Putamen (tissue), 1 donor: ENCODE measurements at places on chromosomes 3 and 15.

DNA sequence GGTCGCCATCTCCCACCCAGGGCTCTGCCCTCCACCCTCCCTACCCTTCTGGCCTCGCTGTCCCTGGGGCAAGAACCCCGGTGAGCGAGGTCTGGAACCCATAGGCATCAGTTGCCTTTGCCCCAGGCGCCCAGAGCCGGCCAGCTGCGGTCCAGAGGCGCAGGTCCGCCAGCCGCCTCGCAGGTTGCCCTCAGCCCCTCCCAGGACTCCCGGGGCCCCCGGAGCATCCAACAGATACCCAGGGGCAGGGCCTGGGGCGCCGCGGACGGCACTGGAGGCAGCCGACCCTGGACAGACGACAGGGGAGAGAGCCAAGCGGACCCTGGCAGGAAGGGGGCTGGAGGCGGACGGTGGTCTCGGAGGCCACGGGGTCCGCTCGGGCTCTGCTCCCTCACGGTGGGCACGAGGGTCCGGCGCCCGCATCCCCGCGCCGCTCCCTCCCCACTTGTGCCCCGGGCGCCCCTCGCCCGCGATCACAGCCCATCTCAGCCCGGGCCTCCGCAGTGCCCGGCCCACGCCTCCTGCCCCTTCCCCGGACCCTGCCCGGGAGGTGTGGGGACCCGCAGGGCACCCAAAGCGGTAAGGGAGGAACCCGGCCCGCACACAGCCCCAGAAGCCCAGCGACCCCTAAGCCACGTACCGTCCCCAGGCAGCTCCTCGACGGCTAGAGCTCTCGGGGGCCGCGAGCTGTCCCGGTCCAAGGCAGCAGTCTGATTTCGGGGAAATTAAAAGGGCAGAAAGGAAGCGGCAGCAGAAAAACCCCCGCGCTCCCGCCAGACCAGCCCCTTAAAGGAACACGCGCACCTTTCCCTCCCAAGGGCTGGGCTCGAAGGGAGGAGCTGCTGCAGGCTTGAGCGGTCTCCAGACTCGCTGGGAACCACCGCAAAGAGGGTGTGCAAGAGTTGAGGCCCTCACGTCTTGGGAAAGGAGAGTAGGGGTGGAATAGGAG lies at the start of gene HAPLN3:
Gene HAPLN3 (minus strand): TSS at position 726 of the 949 bp plus-strand sequence. CDS start 8,246 bp downstream, outside the sequence.
- DNase-seq = no peak

DNA sequence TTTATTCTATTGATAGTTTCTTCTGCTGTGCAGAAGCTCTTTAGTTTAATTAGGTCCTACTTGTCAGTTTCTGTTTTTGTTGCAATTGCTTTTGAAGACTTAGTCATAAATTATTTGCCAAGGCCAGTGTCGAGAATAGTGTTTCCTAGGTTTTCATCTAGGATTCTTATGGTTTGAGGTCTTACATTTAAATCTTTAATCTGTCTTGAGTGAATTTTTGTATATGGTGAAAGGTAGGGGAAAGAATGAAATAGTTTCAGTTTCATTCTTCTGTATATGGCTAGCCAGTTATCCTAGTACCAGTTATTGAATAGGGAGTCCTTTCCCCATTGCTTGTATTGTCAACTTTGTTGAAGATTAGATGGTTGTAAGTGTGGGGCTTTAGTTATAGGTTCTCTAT lies 10.6 kb upstream of the GCSAM start:
- DNase-seq = no peak

DNA sequence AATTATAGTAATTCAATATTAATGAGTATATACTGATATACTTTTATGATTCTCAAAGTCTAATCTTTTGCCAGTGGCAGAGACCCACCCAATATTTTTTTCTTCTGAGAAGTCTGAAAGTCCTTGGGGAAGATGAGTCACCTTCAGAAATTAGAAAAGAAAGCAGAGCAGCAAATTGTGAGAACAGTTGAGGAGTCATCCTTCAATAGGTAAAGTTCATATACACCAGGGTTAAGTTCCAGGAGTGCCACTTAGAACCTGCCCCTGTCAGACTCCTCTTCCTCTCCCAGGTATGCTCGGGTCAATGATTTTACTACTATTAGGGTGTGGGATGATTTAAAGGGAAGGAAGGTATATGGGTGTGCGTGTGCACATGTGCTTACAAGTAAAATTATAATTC lies 7.1 kb downstream of the CLRN1 start:
- DNase-seq = no peak

- DNase-seq = no peak
Observed at GRCh38 chr3:195443391-195443989, 670 bp upstream of the ACAP2 start.

- DNase-seq = no peak
Observed at GRCh38 chr3:11438646-11439045, 166.4 kb downstream of the ATG7 start.

DNA sequence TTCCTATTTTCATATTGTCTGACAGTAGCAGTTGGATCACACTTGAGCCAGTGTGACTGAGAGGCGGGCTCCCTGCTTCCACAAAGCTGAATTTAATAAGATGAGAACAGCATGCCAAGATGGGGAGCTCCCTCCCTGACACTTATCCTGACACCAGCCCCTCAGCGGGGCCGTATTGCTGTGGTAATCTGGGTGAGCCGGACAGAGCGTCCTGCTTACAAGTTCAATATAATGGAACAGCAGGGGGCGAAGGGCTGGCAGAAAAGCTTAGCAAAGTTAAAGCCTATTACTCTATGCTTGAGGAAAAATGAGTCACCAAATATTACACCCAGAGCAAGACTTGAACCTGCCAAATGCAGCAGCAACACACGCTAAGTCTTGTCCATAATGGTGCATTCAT lies 163.8 kb upstream of the CMC1 start:
- no peak for DNase-seq

DNA sequence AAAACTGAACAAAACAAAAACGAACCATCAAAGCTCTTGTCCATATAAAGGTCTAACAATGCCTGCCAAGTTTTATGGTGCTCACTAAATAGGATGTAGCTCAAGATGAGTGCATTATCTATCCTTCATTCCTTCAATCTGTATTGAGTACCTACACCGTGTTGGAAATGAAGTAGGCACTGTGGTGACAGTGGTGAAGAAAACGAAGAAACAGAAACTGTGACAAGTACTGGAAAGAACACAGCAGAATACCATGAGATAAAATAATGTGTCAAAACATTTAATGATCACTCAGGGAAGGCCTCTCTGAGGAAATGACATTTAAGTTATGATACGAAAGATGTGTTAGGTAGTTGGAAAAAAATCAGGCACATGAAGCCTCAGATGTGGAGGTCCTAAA lies 36.2 kb downstream of the CBLB start:
- DNase-seq = no peak

DNA sequence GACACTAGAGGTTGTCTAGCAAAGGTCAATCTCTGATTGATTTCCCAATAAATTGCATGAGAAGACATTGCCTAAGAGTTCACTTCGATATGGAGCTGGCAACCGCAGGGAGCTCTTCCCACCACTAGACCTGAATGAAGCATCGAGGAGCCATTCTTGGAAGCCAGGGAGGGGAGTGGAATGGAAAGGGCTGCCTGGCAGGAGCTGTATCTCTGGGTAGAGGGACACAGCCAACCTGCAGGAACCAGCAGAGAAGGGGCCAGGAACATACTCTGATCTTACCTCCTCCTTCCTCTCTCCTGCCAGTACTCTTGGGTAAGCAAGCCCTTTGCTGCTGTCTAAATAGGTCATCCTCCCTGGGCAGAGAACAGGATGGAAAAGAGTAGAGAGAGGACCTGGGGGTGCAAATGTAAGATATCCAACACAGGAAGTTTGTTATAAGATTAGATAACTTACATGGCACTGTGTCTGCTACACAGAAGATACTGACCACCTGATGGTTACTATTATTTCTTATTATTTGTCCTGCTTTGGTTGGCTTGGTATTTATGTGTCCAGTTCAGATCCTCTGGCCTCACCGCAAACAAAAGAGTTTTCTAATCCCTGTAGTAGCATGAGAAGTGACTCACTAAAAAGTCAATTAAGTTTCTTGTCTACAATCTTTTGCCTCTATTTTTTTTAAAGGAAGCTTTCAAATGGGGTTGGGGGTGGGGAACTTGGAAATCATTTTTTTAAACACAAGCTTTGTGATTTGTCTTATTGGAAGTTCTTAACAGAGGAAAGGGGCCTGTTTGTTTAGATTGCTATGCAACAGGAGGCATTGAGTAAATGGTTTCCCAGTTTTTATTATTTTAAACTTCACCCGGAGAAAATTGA lies 156.7 kb upstream of the TSC22D2 start:
- no peak for DNase-seq

GRCh38 chr3:38746641-38747040 lies 69.4 kb downstream of the SCN10A start:
- DNase-seq = no peak

GRCh38 chr3:178712247-178712646 lies 176.0 kb downstream of the KCNMB2 start:
- DNase-seq = no peak

GRCh38 chr3:21682206-21682605 lies 68.8 kb downstream of the ZNF385D start:
- no peak for DNase-seq

GRCh38 chr15:40693904-40694687 lies 878 bp upstream of the RAD51 start:
- DNase-seq = no peak

DNA sequence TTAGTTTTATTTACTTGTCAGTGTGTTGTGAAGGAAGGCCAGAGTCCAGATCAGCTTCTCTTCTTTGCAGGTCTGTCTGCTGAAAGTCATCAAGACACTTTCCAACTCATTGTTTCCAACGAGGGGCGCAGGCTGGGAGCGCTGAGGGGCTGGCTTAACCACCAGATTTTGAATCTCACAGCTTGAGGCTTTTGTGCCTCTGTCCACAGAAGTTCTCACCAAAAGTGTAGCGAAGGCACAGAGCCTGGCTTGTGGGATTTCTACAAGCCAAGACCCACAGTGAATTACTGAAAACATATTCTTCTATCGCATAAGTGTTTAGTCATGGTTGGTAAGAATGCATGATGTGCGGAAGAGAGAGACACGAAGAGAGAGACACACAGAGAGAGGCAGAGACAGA lies 35.2 kb downstream of the BHLHE40 start:
- no peak for DNase-seq

DNA sequence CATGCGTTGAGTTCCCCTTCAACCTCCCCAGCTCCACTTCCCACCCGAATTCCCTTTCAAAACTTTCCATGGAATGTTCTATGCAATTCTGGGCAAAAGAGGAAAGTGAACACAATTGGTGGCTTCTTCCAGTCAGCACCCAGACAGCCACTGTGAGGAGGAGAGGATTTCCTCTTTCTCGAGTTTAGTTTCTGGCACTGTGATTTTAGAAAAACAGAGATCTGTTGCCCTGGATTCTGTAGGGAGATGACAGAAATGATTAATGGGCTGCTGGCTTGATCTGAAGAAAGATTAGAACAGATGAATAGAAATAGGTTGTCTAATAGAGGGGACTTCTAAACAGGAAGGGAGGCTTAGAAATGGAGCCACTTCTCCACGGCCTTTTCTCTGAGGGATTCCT lies 172.0 kb downstream of the MCTP2 start:
- DNase-seq = no peak

DNA sequence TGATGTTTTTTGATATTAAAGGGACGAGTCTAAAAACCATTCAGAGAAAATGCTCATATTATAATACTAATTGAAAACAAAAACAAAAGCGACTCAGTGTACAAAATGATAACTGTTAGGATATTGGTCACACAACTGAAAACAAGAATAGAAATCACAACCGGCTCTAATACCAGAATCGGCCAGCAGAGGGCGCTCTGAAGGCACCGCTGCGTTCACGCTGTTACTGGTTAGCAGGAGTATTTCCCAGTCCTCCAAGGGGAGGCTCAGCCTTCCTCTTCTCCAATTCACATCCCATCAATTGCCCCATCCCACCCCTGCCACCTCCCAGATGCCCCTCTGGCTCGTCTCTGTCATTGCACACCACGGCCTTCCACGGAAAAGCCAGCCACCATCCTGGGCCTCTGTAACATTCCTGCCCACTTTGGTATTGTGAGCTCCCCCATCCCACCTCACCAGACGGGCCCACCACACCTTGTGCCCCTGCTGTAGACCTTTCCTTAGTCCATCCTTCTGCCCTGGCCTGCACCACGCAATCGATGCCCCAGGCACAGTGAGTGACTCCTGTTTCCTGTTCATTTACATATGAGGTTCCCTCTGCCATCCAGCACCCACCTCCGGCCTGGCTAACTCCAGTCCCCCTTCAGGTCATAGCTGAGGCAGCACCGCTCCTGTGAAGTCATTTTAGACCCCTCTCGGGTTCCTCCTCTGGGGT lies 8.5 kb downstream of the FAM107A start:
- DNase-seq = peak; percentile 57

GRCh38 chr3:70980646-70981170 lies 602.8 kb downstream of the FOXP1 start:
- DNase-seq = no peak

DNA sequence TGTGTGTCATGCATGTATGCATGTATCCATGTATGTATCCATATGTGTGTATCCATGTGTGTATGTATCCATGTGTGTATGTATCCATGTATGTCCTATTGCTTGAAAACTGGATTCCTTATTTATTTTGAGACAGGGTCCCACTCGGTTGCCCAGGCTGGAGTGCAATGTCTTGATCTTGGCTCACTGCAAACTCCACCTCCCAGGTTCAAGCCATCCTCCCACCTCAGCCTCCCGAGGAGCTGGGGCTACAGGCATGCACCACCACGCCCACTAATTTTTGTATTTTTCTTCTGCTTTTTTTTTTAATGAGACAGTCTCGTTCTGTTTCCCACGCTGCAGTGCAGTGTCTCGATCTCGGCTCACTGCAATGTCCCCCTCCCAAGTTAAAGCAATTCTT lies 34.1 kb downstream of the MUC20 start:
- DNase-seq = no peak

DNA sequence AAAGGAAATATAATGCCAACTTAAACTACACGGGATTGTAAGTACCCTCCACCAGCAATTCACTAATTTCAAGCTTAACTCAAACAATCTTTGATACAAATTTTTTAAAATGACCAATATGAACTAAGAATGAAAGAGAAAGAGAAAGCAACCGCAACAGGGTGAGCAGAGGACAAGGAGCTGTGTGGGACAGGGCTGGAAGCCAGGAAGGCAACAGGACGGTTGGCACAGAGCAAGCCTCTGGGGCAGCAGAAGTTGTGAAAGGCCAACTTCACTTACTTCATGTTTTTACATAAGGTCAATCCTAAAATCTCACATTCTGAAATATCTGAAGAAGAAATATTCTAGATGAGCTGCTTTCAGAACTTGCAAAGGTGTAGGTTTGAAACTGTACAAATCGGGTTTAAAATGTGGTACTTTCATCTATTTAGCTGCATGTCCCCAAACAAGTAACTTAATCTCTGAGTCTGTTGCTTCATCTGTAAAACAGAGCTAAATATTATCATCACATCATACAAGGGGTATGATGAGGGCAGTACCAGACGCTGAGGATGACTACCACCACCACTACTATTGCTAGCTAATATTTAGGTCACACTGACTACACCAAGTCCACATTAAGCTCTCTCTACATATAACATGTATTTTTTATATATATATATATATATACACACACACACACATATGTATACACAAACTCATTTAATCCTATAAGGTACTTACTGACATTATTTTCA lies 101.7 kb downstream of the IGSF11 start:
- DNase-seq = no peak
